ENCODE measurements at places on chromosomes 2 and 18. TPM values are rescaled to one million over a fixed set of nuclear protein-coding genes. Genes with fewer than 3 reads are reported as not detected.

GRCh38 chr2:9407363-9407811, 15.9 kb downstream of the ITGB1BP1 start:
- no peak for DNase-seq

DNA sequence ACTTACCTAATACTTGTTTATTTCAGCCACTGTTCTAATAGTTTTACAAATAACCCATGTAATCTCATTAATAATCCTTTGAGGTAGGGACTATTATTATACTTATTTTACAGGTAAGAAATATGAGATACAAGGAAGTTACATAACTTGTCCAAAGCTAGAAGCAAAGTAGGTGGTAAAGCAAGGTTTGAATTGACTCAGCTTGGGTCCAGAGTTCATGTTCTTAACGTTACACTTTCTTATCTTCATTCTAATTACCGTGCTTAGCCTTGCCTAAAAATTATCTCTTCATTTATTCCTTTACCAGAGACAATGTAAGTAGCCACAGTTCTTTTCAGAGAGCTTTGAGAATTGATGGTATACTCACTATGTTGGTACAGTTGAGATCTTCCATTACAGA, 743.6 kb downstream of the KCNJ3 start:
- DNase-seq, result no peak

- no peak for DNase-seq
These were observed 12.3 kb downstream of the CALCRL start for GRCh38 chr2:187435756-187436155.

GRCh38 chr2:151379169-151379568, 21.8 kb downstream of the TNFAIP6 start:
- no peak for DNase-seq

- DNase-seq, result no peak
These were observed 143.3 kb downstream of the ESCO1 start for GRCh38 chr18:21457179-21457535.

The KIF3C gene
- 2.6 TPM for total RNA-seq

The EPB41L3 gene
- 182 TPM for total RNA-seq

The ANKRD30B gene
- 2.5 TPM for total RNA-seq

The CD8A gene
- total RNA-seq, result 1.3 TPM

DNA sequence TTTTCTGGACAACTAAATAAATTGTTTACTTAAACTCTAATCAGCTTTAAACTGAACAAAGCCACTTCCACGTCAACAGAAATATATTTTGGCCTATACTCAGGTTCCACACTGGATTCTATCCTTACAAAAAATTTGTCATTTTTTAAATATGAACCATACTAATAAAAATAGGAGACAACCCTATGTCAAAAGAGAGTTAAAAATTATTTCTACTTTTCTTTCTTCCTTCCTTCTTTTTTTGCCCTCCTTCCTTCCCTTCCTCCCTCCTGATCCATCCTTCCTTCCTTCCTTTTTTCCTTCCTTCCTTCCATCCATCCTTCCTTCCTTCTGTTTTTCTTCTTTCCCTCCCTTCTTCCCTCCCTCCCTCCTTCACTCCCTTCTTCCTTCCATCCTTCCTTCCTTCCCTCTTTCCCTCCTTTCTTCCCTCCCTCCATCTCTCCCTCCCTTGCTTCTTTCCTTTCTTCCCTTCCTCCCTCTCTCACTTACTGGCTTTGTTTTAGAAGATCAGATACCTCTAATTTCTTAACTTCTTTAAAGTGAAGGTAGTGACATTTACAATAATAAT, 1444.9 kb downstream of the DPP10 start:
- no peak for DNase-seq

DNA sequence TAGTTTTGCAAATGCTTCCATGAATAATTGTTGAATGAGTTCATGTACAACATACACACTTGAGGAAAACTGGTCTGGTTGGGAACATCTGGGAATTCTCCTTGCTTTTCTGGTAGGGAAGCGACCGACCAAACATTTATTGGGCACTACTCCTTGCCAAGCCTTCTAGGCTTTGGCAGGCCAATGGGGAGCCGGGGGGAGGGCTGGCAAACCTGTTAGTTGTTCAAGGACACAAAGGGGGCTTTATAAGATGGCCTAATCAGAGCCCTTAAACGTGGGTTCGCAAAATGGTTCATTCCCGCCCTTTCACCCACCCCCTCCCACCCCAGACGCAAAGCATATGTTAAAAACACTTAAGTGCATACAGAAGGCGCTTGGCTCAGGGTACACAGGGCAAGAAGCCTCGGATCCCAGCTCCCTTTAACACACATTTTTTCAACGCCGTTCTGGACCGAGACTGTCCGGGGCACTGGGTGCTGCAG, 844 bp upstream of the VSNL1 start:
- no peak for DNase-seq

GRCh38 chr2:219086196-219086595, 25.5 kb upstream of the IHH start:
- no peak for DNase-seq

- DNase-seq, result no peak
These were observed 369 bp downstream of the SMCHD1 start for GRCh38 chr18:2655954-2656236.

GRCh38 chr2:79822136-79822535, 309.3 kb downstream of the CTNNA2 start:
- DNase-seq, result no peak

GRCh38 chr18:21914739-21915319, 174.2 kb downstream of the MIB1 start:
- no peak for DNase-seq

- DNase-seq, result no peak
These were observed 267.9 kb upstream of the REG3G start for GRCh38 chr2:78757640-78758039.

- DNase-seq, result peak; percentile 85
These were observed 56.6 kb downstream of the RPL37A start for GRCh38 chr2:216555274-216555673.

DNA sequence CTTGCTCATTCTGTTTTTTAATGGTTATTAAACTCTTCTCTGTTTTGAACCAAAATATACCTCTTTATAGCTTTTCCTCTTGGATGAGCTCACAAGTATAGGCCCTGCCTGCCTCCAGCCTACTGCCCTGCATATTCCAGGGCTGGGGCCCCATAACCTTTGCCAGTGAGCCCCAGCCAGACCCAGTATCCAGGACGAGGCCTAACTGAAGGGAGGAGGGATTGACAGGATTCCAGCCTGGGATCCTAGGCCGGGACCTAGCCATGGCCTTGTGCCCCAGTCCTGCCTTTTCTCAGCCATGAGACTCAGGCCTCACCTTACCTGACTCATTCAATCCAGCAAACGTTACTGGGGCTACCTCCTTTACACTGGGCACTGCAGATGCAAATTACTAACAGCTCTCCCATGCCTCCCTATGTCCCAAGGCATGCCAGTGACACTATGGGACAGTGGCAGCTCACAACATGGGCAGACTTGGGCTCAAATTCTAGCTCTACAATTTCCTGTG, 159.2 kb downstream of the DDX1 start:
- DNase-seq, result no peak

The HOXD11 gene
- total RNA-seq, result 8.0 TPM

DNA sequence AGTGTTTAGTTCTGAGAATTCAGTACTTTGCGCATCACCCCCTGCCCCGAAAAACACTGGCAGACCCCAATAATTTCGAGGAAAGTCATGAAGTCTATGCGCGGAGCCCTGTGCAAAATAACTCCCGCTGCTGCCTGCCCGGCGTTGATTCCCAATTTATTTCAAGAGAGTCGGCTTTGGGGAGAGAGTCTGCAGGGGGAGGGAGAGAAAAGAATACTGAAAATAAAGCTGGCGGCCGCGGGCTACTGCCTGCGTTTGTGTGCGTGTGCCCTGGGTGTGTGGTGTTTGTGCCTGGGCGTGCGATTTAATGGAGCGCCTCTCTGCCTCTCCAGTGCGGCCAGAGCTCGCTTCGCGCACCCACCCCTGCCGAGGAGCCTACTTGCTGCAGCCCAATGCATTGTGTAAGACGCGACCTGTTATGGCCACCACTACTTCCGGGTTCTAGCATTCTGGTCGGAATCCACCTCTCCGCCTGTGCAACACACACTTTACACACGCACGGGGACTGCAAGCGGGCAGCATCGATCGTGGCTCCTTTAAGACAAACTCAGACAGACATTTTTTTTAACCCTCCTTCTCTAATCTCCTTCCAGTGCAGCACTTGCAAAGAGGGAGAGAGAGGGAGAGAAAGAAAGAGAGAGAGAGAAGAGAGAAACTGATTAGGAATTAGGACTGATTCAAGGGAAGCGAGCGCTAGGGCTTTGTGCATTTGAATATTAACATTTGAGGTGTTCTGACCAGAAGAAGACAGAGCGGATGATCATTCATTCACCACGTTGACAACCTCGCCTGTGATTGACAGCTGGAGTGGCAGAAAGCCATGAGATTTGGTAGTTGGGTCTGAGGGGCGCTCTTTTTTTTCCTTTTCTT, at the start of gene MEIS1:
Gene MEIS1 (plus strand): TSS at position 447 of the 870 bp plus-strand sequence. CDS start 732 bp downstream, outside the sequence.
- DNase-seq, result peak; percentile 92

The MRPS5 gene
- 35.0 TPM for total RNA-seq

- no peak for DNase-seq
These were observed 77.5 kb downstream of the NDUFA10 start for GRCh38 chr2:239947729-239948045.

DNA sequence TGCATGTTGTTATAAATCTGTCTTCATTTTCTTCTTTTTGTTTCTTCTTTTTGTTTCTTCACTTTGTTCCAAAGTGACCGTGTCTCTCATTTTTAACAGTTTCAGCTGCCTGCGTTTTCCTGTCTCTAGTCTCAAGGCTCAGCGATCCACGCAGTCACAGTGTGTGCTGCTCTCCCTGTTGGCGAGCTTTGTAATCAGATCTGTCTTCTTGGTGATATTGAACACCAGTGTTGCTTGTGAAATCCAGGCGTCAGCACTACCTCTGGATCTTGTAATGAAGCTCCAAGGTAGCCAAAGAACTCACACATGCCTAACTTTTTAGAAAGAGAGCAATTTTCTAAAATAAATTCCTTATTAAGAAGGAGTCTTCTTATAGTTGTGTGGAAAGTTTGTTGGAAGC, 13.2 kb downstream of the SNTG2 start:
- DNase-seq, result no peak

The CMPK2 gene
- 13.4 TPM for total RNA-seq

All from prostate gland (tissue), 2 donors.